ENCODE measurements at places on chromosomes 3 and 15. TPM values are rescaled to one million over a fixed set of nuclear protein-coding genes. Genes with fewer than 3 reads are reported as not detected.
A peak's percentile ranks its signal among the peaks of the same experiment; 100 is the strongest.

GRCh38 chr3:17707813-17708543, 34.5 kb downstream of the TBC1D5 start:
- no peak for DNase-seq
- no peaks in the 10 kb centered on the region for H3K27me3 ChIP-seq
- H3K4me3 ChIP-seq = no peak overlapping the region
- no peaks in the 10 kb centered on the region for H3K4me1 ChIP-seq
- peaks cover 3% of the 10 kb centered on the region for H3K36me3 ChIP-seq

GRCh38 chr3:166425900-166426611, 588.8 kb upstream of the BCHE start:
- H3K27me3 ChIP-seq = no peaks in the 10 kb centered on the region
- no peak for DNase-seq
- H3K27ac ChIP-seq = no peak overlapping the region
- H3K4me3 ChIP-seq = no peak overlapping the region

DNA sequence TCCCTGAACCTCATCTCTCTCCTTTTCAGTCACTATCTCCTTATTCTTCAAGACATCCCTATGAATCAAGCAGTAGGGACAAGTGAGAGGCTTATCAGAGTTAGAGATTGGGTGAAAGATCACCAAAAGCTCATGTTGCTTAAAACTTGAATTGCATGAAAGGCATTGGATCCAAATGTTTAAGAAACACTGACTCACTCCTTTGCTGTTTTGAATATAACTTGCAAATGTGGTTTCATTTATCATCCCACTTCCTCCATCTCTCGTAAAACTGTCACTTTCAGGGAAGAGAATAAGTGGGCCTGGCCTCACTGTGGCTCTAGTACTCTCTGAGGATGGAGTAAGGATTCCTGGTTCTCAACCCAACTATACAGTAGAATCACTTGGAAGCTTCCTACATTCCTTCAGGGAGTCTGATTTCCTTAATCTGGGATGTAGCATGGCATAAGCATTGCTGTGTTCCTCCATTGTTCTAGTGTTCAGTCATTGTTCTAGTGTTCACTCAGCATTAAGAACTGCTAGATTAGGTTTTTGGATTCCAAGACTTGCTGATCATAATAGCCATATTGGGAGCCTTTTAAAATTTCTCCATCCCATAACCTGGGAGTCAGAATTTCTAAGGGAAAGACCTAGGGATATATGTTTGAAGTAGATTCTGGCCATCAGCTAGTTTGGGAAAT, 171.8 kb downstream of the TMEM108 start:
- no peaks in the 10 kb centered on the region for H3K27me3 ChIP-seq
- peaks cover 22% of the 10 kb centered on the region for H3K4me1 ChIP-seq
- H3K36me3 ChIP-seq = no peaks in the 10 kb centered on the region
- no peak overlapping the region for H3K4me3 ChIP-seq
- no peak for DNase-seq

DNA sequence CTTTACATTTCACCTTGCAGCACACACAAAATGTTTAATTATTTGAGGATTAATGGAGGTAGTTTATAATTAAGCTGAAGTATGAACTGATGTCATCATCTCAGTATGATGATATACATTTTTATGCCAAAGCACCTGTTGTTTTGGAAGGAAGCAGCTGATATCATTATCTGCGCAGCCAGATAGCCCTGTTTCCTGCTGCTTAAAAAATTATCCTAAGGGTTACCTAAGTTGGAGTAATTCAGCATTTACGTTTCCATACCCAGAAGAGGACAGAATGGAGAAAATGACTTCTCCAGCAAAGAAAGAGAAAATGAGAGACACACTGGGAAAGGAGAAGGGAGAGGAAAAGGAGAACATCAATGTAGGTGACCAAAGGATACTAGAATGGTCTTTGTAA, 370.3 kb upstream of the PLSCR5 start:
- no peak overlapping the region for H3K4me3 ChIP-seq
- H3K36me3 ChIP-seq = no peaks in the 10 kb centered on the region
- DNase-seq = no peak
- no peak overlapping the region for H3K27ac ChIP-seq
- H3K27me3 ChIP-seq = no peaks in the 10 kb centered on the region

Gene GABRG3
- not detected for polyA plus RNA-seq

DNA sequence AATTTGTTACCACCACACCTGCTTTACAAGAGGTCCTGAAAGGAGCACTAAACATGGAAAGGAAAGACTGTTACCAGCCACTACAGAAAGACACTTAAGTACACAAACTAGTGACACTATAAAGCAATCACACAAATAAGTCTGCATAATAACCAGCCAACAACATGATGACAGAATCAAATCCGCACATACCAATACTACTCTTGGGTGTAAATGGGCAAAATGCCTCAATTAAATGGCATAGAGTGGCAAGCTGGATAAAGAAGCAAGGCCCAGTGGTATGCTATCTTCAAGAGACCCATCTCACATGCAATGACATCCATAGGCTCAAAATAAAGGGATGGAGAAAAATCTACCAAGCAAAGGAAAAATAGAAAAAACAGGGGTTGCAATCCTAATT, 106.8 kb upstream of the PRR23C start:
- H3K4me3 ChIP-seq = no peak overlapping the region
- H3K27ac ChIP-seq = no peak overlapping the region
- H3K36me3 ChIP-seq = no peaks in the 10 kb centered on the region
- H3K4me1 ChIP-seq = no peaks in the 10 kb centered on the region
- DNase-seq = no peak
- no peaks in the 10 kb centered on the region for H3K27me3 ChIP-seq

DNA sequence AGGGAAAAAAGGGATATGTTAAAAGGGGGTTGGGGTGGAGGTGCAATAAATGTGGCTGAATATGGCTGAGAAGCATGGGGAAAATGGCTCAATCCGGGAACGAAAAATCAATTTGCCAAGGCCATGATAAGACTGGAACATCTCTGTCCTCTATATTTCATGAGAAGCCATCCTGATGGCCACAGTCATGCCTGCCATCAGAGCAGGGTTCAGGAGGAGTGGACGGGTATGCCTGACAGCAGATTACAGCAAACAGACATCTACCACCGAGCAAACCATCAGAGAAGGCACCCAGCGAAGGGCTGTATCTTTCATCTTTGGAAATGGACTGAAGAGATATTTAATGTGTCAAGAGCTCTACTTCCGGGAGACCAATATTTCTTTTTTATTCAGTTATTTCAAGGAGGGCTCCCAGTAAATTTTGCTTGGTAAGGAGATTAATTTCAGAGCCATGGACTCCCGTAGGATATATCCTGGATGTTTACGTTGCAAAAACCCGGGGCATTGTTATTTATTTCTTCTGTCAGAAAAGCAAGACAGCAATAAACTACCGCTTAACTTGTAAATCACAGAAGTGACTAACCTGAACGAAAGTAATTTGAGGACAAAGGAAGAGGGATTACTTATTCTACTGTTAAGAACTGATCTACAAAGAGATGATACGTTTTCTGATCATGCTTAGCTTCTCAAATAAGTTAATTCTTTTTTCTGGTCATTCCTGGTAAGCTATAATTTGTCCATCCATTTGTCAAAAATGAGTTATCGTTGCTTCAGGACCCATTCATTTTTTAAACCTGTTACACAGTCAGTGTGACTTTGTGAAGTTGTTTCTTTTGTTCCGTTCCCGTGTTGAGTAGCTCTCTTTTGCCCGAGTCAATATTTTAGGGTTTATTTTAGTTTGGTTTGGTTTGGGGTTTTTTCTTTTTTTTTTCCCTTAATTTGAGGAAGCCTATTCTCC, 80.6 kb upstream of the CHD2 start:
- peak overlapping the region; percentile 75 for H3K4me3 ChIP-seq
- peak overlapping the region; percentile 83 for H3K27ac ChIP-seq
- DNase-seq = no peak
- no peaks in the 10 kb centered on the region for H3K36me3 ChIP-seq
- no peaks in the 10 kb centered on the region for H3K27me3 ChIP-seq

Gene TLR9
- polyA plus RNA-seq = 1.9 TPM

Gene CFAP92
- polyA plus RNA-seq = not detected

GRCh38 chr15:93837450-93837849, 393.9 kb upstream of the MCTP2 start:
- no peaks in the 10 kb centered on the region for H3K27me3 ChIP-seq
- no peak overlapping the region for H3K27ac ChIP-seq
- H3K36me3 ChIP-seq = no peaks in the 10 kb centered on the region
- H3K4me3 ChIP-seq = no peak overlapping the region

DNA sequence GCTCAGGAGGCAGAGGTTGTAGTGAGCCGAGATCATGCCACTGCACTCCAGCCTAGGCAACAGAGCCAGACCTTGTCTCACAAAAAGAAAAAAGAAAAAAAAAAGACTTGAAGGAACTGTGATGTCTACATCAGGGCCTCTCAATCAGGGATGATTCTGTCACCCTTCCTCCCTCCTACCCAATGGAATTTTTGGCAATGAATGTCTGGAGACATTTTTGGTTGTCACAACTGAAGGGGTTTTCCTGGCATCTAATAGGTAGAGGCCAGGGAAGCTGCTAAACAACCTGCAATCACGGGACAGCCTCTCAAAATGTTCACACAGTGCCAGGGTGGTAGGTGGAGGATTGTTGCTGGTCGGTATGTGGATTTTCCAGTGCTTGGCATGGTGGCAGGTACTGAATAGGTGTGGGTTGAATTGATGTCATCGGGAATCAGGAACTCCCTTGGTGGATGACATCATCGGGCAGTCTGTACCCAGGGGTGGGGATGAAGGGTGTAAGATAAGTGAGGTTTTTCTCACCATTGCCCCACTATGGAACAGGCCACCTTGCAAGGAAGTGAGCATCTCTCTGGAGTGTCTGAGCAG, 71.3 kb downstream of the MESD start:
- H3K36me3 ChIP-seq = no peaks in the 10 kb centered on the region
- H3K4me1 ChIP-seq = no peaks in the 10 kb centered on the region
- H3K4me3 ChIP-seq = no peak overlapping the region
- H3K27me3 ChIP-seq = no peaks in the 10 kb centered on the region
- no peak for DNase-seq
- H3K27ac ChIP-seq = no peak overlapping the region

Gene PPM1L
- 1.4 TPM for polyA plus RNA-seq

Gene GATA2
- polyA plus RNA-seq = not detected

- no peak for DNase-seq
- no peak overlapping the region for H3K4me3 ChIP-seq
- no peak overlapping the region for H3K27ac ChIP-seq
- peaks cover 26% of the 10 kb centered on the region for H3K4me1 ChIP-seq
- no peaks in the 10 kb centered on the region for H3K36me3 ChIP-seq
Observed at GRCh38 chr3:71559578-71560162, 23.9 kb downstream of the FOXP1 start.

Gene ZMYND10
- 2.4 TPM for polyA plus RNA-seq

- no peaks in the 10 kb centered on the region for H3K27me3 ChIP-seq
- no peaks in the 10 kb centered on the region for H3K36me3 ChIP-seq
- H3K4me3 ChIP-seq = no peak overlapping the region
Observed at GRCh38 chr15:91252756-91253155, 152.7 kb downstream of the SV2B start.

Gene ADCY5
- not detected for polyA plus RNA-seq

Gene MGA
- polyA plus RNA-seq = 7.6 TPM

- no peaks in the 10 kb centered on the region for H3K36me3 ChIP-seq
- H3K27ac ChIP-seq = no peak overlapping the region
- H3K4me3 ChIP-seq = no peak overlapping the region
- peaks cover 17% of the 10 kb centered on the region for H3K27me3 ChIP-seq
- H3K4me1 ChIP-seq = peaks cover 38% of the 10 kb centered on the region
- no peak for DNase-seq
Observed at GRCh38 chr3:46695962-46696894, 2.7 kb upstream of the ALS2CL start.

DNA sequence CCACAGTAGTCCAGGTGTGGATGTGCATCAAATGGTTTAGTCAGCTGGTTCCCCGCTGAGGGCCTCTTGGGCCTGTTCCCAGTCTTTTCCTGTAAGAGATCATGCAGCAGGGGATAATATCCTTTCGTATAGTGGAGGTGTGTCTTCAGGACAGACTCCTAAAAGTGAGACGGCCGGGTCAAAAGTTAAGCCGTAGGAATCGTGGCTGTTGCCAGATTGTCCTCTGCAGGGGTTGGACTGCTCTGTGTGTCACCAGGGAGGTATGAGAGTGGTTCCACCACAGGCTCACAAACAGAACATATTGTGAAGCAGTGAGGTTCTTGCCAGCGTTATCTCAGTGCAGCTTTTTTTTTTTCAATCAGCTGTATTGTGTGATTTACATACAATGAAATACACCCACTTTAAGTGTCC, 95.0 kb downstream of the VGLL4 start:
- no peaks in the 10 kb centered on the region for H3K27me3 ChIP-seq
- no peak overlapping the region for H3K4me3 ChIP-seq
- DNase-seq = no peak
- H3K27ac ChIP-seq = no peak overlapping the region
- peaks cover 3% of the 10 kb centered on the region for H3K36me3 ChIP-seq
- H3K4me1 ChIP-seq = peaks cover 11% of the 10 kb centered on the region

DNA sequence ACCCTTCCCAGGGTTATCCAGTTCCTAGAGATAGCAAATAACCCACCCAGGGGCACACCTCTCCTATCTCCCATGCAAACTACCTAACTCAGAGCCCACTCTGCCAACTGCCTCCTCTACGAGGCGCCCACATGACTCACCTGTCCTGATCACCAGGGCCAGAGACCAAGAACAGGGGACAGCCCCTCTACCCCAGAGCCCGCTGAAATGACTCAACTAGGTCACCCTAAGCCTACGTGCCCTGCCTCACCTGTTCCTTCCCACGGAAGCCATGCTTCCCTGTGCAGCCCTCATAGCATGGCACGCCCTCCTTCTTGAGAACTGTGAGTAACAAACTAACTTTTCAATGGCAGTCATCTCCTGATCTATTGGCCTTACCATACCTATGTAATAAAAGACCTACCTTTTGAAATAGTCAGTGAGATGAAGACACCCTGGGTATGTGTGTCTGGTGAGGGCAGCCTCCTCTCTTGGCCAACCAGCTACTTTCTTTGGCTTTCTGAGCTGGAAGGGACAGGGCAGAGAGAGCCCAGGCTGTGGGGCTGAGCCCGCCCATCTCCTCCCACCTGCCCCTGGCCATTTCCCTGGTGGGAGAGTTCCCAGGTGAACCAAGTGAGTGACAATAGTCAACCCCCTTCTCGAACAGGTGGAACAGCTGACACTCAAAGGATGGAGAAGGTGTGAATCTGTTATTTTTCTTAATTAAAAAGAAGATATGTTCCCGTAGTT, 25.5 kb upstream of the PRR23E start:
- DNase-seq = no peak
- peaks cover 20% of the 10 kb centered on the region for H3K27me3 ChIP-seq
- H3K4me3 ChIP-seq = no peak overlapping the region

GRCh38 chr3:150480877-150481276, 65.4 kb downstream of the SERP1 start:
- H3K36me3 ChIP-seq = no peaks in the 10 kb centered on the region
- no peaks in the 10 kb centered on the region for H3K4me1 ChIP-seq
- no peak overlapping the region for H3K4me3 ChIP-seq
- no peak for DNase-seq
- H3K27me3 ChIP-seq = no peaks in the 10 kb centered on the region
- H3K27ac ChIP-seq = no peak overlapping the region

Gene ADIPOQ
- polyA plus RNA-seq = not detected

Gene RHCG
- polyA plus RNA-seq = not detected

Gene METTL6
- polyA plus RNA-seq = 7.6 TPM

Gene ADGRG7
- not detected for polyA plus RNA-seq

- no peak overlapping the region for H3K4me3 ChIP-seq
- no peaks in the 10 kb centered on the region for H3K36me3 ChIP-seq
- no peaks in the 10 kb centered on the region for H3K4me1 ChIP-seq
- no peaks in the 10 kb centered on the region for H3K27me3 ChIP-seq
- no peak for DNase-seq
- no peak overlapping the region for H3K27ac ChIP-seq
Observed at GRCh38 chr3:16072420-16073110, 101.9 kb upstream of the GALNT15 start.
